Right kidney (tissue), 9 donors: ENCODE measurements at places on chromosomes 5 and 9.
A peak's percentile ranks its signal among the peaks of the same experiment; 100 is the strongest.

DNA sequence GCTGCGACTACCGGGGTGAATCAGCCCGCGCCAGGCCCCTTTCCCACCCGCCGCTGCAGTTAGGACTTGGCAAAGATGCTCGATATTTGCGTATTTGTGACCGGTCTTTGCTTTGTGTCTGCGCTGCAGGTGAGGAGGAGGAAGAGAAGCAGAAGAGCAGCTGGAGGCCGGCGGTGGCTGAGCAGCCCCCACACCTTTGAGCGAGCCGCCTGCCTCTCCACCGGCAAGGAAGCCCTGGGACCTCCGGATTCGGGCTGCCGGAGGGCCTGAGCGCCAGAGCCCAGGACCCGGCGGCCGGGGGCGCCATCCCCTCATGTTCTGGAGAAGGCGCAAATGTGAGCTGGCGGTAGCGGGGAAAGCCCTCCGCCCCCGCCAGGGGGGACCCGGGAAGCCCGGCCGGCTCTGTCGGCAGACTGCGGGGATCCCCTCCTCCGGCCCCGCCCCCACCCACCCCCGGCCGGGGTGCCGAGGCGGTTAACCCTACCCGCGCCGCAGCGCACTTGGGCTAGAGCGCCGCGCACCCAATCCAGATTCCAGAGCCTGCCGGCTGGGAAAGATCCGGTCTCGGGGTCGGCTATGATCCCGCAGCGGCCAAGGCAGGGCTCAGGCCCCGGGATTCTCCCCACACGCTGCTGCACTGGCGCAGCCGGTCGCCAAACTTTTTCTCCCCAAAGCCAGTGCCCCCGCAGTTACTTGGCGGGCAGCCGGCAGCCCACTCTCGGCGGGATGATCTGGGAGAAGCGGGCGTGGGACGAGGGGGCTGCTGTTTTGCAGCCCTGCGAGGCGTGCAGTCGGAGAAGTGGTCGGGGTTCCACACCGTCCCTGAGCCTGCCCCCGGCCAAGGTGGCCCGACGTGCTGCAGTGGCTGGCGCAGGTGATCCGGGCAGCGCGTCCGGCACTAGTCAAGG, 800 bp upstream of the KCNN2 start:
- DNase-seq, result peak; percentile 85

- no peak for DNase-seq
Measured at GRCh38 chr5:147407094-147407681, 102.7 kb downstream of the DPYSL3 start.

- DNase-seq, result no peak
Measured at GRCh38 chr9:94867281-94867841, 140.9 kb downstream of the AOPEP start.

DNA sequence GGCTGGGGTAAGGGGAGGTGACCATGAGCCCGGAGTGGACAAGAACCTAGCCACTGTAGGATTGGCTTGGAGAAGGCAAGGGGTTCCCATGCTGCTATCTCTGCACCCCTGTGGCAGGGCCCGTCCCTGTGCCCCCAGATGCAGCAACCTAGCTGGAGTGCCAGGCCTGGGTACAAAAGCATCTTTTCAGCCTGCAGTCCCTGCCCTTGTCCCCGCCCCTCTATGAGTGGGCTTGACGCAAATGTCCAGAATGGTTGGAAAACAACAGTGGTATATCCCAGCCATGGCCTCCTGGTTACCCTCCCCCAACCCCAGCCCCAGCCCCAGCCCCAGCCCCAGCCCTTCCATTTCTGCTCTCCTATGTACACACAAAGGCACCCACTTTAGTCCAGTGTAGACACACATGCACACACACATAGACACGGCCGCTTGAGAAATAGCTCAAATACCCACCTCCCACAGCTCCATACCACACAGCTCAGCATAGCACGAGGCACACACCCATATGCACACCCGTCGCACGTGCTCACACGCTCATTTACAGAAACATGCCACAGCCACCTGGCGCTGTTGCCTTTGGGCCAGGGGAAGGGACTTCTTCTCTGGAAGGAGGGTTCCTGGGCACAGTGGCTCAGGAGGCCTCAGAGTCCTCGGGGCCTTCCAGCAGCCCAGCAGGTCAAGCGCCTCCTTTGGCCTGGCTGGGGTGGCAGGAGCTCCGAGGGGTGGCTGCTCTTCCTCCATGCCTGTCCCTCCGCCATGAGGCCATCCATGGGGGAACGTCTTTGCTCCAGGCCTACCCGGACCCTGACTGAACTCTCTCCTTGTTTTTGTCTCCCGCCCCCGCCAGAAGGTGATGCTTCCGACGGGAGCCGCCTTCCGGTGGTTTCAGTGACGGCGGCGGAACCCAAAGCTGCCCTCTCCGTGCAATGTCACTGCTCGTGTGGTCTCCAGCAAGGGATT, 34.1 kb downstream of the CXXC5 start:
- no peak for DNase-seq

DNA sequence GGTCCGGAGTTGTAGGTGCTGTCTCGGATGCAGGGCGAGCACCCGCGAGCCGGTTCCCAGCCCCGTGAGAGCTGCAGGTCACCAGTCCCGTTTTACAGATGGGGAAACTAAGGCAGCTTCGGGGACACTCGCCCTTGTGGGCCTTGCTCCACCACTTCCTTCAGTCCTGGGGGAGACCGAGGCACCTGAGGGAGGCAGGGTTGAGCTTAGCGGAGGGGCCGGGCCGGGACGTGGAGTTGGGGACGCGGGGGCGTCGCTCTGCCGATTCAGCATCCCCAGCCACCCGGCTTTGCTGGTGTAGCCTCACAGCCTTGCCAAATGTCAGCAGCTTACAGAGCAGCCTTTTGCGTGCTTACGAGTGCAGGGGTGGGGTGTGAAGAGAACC, 530 bp downstream of the BBLN start:
- DNase-seq, result no peak

DNA sequence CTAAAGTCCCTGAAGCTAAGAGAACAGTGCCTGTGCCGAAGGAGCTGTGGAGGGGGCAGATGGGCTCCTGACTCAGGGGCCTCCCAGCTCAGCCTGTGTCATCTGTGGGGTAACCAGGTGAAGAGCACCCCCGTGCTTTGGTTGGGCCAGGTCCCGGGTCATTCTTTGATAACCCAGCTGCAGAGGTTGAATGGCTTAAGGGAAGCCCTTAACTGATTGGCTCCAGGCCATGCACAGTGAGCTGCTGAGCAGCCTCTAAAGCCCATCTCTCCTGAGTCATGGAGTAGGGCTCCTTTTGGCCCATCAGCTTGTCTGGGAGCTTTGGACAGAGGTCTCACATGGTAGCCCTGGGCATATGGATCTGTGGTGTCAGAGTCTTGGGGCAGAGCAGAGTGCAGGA, 28.7 kb downstream of the COL27A1 start:
- DNase-seq, result no peak

GRCh38 chr9:20447291-20447690, 175.0 kb downstream of the MLLT3 start:
- DNase-seq, result no peak

- no peak for DNase-seq
Measured at GRCh38 chr9:115207003-115207836, 89.3 kb upstream of the TNC start.

DNA sequence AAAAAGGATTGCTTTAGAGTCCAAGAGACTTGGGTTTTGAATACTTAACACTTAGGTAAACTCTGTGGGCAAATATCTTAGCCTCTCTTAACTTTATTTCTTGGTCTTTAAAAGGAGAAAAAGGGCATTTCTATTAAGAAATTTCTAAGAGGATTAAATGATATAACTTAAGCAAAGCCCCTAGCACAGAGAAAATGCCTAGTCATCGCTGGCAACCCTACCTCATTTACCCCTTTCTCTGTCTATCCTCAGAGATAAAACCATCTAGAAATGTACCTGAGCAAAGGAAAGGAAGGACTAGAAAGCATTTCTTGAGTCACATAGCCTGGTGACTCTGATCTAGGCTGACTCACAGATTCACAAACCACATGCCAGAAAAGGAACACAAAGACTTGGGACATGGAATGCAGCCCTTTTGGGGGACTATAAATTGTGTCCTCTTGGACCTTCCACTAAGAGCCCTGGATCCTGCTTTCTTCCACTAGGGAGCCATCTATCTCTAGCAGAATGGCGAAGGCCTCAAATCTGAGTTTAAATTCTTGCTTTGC, 120.6 kb downstream of the FOXD1 start:
- DNase-seq, result no peak

- DNase-seq, result no peak
Measured at GRCh38 chr9:123016631-123017030, 16.8 kb upstream of the GPR21 start.

GRCh38 chr9:76032038-76032796, 141.7 kb downstream of the PCSK5 start:
- DNase-seq, result no peak

GRCh38 chr9:99269416-99269815, 47.3 kb downstream of the SEC61B start:
- DNase-seq, result no peak

DNA sequence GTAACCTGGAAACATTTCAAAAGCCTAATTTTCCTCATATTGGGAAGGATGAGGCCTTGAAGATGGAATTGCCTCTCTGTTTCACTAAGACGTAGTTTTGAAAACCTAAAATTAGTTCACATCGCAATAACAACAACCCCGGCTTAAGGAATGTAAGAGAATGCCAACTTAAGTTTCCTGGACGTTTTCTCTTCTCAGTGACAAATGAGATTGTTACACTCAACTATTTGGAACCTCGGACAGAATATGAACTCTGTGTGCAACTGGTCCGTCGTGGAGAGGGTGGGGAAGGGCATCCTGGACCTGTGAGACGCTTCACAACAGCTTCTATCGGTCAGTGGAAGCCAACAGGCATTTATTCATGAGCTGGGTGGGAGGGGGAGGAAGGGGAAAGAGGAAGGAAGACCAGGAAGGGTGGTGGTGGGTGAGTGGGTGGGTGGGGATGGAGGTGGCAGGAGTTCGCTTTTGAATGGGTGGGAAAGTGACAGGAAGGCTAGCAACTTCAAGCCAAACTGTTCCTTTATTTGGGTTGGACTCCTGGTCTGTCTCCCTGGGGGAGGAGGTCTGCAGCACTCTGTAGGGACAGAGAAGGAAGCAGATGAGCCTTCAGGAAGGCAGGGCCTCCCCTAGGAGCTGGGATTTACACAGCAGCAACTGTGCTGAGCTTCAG, 83.4 kb downstream of the TEK start:
- no peak for DNase-seq

GRCh38 chr5:165139262-165139661, 1633.8 kb downstream of the MAT2B start:
- DNase-seq, result no peak

DNA sequence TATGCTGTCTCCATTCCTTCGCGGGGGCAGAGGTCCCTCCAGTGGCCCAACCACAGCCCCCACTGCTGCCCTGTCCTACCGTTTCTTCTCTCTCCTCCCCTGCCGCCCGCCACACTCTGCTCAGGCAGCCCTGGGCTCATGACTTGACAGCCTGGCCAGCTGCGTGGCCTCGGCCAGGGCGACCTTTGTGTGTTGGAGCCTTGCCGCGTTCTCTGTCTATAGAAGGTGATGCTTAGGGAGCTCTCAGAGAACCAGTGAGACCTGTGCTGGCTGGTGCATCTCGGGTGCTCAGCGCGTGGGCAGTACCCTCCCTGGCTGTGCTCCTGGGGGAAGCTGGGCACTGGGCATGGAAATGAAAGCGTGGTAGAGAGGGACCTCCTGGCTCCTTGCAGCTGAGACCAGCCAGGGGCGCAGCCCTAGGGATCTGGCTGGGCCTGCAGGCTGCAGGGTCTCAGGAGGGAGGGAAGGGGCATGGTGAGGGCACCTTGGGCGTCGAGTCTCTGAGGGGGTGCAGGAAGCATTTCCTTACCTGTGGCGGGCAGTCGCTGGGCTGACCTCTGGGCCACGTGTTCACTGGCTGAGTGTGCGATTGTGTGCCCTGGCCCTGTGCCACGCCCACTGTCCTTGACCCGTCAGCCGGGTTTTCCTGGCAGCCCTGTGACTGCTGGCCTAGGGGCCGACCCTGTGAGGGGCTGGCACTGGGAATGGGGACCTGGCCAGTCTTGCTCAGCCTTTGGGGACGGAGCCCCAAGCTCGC, 50.3 kb downstream of the RXRA start:
- DNase-seq, result no peak

GRCh38 chr5:94191604-94192003, 426.8 kb downstream of the KIAA0825 start:
- no peak for DNase-seq

GRCh38 chr5:78293851-78294247, 649 bp downstream of the AP3B1 start:
- no peak for DNase-seq

GRCh38 chr5:82403026-82403425, 124.9 kb upstream of the RPS23 start:
- DNase-seq, result no peak

DNA sequence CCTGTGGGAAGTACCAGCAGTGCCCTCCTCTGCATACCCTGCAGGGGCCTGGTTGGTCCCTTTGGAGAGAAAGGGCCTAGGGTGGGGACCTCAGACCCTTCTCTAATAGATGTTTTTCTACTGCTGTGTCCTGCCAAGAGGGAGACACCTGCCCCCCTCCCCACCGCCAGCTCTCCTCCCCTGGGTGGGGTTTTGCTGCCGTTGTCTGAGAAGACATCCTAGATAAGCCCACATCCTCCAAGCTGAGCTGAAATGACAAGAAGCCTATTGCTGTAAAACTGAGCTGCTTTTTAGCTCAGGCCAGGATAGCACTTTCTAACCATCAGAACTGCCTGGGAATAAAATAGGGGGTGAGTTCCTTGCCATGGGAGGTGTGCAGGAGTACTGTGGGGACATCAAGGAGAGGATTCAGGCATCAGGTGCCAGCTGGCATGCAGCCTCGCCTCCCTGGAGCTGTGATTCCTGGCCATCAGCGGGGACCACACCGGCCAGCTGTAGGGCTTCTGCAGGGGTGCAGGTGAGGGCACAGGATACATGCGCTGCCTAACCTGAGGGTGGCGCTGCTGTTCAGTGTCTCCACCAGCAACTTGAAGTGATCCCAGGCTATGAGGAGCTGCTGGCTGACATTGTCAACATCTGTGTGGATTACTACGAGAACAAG, 37.9 kb downstream of the CYFIP2 start:
- DNase-seq, result no peak

- no peak for DNase-seq
Measured at GRCh38 chr5:174715804-174716203, 8.6 kb upstream of the MSX2 start.

DNA sequence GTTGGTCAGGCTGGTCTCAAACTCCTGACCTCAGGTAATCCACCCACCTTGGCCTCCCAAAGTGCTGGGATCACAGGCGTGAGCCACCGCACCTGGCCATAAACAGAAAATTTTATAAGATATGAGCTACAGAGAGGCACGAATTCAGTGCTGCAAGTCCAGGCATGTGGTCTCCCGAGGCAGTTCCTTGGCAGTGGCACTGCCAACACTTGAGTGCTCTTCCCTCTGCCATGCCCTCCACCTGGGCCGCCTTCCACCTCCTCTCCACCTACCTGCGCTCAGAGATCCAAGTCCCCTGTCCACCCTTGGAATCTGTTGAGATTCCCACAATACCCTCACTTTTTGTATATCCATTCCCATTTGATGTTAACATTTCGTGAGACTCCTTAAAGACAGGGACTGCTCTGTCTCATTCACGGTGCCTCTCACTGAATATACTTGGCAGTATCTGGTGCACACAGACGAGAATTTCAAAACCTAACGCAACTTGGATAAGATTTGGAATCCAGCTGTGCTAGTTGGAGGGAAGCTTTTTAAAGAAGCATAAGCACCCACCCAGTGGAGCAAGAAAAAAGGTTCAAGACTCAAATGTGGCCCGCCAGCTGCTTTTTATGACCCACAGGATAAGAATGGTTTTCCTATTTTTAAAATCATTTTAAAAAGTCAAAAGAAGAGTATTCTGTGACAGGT, 68.3 kb downstream of the DCP2 start:
- no peak for DNase-seq

- DNase-seq, result no peak
Measured at GRCh38 chr5:82352146-82352791, 74.1 kb upstream of the RPS23 start.

- no peak for DNase-seq
Measured at GRCh38 chr5:93995126-93995621, 253.8 kb upstream of the POU5F2 start.
